Cortex of kidney (tissue), 1 donor: ENCODE measurements at places on chromosomes 1 and 21.

DNA sequence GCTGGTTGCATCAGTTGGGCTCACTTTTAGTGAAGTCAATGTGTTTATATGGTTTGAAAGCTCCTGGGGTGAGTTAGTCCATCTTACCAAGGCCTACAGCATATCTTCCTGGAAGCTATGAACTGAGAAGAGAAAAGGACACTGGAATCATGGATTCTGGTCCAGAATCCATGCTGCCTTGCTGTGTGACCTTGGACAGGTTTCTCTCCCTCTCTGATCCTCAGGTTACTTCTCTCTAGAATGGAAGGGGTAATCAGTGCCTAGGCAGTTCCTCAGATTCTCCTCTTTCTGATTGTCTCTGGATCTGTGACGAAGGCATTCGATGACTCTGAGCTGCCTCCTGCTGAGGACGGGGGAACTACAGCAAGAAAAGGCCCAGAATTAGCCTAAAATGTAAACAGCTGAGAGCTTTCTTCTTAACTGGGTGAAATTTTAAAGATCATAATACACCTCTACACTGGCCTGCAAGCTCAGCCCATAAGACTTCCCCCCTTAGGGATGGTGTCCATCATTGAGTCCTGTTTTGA lies 425.0 kb upstream of the VAMP3 start:
- DNase-seq = no peak

GRCh38 chr1:44012941-44013609 lies 18.2 kb downstream of the SLC6A9 start:
- no peak for DNase-seq

DNA sequence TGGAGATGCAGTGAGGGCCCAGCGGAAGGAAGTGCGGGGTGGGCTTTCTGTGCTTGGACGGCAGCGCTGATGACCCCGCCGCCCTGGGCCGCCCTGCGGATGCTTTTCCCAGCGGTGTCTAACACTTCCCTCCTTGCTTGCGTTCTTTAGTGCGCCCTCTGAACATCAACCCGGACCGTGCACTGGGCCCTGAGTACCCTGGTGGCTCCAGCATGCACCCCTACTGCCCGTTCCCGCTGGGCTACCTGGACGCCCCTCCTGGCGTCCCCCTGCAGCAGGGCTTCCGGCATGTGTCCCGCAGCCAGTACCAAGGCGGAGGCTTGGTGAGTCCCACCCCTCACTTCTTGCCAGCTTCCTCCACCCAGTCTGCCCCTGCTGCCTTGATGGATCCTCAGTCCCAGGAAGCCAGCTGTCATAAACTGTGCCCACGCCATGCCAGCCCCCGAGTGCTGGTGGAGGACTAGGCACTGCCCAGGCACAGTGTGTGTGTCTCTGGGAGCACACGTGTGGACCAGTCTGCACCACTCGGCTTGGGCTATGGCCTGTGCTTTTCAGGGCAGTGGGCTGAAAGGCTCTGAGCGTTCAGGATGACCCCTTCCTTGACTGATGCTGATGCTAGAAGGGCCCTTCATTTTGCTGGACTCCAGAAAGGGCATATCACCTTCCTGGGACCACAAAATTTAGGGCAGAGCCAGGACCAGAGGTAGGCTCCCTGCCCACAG lies 2.3 kb downstream of the DMRTB1 start:
- DNase-seq = no peak

- no peak for DNase-seq
Observed at GRCh38 chr1:228005511-228006033, 1.2 kb upstream of the WNT3A start.

DNA sequence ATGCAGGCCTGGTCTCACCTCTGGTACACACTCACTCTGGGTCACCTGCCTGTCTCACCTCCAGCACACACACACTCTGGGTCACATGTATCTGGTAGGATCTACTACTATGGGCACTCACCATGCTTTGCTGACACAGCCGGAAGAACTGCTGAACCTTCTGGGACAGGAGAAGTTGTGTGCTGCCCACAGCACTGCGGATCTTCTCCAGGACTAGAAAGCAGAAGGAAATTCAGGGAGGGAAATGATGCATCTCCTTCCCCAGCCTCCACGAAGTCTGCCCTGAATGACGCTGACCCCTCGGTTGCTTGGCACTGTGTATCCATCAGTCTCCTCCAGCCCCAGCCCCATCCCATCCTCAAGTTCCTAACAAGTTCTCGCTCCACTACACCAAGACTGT lies 7.9 kb upstream of the SMIM12 start:
- no peak for DNase-seq

- DNase-seq = no peak
Observed at GRCh38 chr1:223504741-223505140, 111.5 kb downstream of the CCDC185 start.

DNA sequence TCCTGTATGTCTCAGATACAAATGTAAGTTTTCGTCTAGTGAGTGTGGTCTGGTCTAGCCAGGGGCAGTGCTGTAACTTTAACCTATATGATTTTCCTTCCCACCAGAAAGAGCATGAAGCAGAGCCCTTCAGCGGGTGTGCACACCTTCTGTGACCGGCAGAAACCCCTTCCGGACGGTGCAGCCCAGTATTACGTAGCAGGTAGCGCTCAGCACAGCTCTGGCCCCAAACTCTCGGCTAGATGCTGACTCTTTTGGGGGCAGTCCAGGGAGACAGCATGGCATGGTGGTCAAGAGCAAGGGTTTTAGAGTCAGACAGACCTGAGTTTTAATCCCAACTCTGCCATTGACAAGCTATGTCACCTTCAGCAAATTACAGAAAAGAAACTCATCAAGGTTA lies 28.0 kb upstream of the TMEM222 start:
- no peak for DNase-seq

- DNase-seq = no peak
Observed at GRCh38 chr21:26962621-26963181, 4.2 kb downstream of the ADAMTS5 start.

DNA sequence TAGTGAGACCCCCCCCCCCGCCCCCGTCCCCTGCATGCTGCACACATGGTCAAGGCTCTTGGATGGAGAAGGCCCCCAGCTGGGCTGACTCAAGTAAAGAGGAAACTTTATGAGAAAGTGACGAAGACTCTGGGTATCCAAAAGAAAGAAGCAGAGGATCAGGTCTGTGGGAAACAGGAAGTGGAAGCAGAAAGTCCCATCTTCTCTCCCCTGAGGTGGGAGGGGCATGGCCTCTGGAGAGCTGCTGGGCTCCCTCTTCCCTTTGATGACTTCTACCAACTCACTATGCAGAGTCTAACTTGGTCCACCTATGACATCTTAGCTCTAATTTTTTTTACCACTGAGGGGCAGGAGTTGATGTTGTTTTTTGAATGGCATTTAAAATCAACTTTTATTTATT lies 42.7 kb upstream of the LIN9 start:
- DNase-seq = no peak
